ENCODE measurements at places on chromosomes 6 and 20. TPM values are rescaled to one million over a fixed set of nuclear protein-coding genes. Genes with fewer than 3 reads are reported as not detected.

- DNase-seq, result no peak
Measured at GRCh38 chr6:163375361-163375760, 39.2 kb upstream of the QKI start.

DNA sequence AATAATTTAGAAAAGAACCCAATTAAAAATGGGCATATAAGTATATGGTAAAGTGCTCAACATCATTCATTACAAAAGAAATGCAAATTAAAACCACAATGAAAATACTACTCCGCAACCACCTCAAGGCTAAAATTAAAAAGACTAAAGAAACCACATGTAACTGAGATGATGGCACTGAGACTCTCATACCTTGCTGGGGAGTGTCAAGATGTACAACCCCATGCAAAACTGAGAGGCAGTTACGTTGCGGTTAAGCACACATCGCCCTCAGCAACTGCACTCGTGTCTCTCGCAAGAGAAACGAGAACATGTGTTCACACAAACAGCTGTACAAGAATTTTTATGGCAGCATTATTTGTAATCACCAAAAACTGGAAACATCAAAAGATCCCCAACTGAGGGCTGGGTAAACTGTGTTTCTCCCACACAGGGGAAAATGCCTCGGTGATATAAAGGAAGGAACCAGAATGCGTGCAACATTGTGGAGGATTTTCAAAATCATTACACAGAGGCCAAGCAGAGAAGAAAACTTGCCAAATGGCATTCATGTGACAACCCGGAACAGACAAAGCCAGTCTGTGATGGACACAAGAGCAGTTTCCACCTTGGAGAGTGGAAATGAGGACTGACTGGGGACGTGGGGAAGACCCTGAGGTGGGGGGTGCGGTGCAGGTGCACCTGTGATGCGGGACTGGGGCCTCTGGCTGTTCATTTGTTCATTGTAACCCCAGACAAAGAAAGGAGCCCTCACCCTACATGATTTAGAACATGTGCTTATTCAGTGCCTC lies 144.9 kb downstream of the WDR27 start:
- no peak for DNase-seq

GRCh38 chr20:63737695-63737944 lies 1.2 kb downstream of the LIME1 start:
- DNase-seq, result no peak

- DNase-seq, result no peak
Measured at GRCh38 chr6:247351-247750, 44.9 kb upstream of the DUSP22 start.

DNA sequence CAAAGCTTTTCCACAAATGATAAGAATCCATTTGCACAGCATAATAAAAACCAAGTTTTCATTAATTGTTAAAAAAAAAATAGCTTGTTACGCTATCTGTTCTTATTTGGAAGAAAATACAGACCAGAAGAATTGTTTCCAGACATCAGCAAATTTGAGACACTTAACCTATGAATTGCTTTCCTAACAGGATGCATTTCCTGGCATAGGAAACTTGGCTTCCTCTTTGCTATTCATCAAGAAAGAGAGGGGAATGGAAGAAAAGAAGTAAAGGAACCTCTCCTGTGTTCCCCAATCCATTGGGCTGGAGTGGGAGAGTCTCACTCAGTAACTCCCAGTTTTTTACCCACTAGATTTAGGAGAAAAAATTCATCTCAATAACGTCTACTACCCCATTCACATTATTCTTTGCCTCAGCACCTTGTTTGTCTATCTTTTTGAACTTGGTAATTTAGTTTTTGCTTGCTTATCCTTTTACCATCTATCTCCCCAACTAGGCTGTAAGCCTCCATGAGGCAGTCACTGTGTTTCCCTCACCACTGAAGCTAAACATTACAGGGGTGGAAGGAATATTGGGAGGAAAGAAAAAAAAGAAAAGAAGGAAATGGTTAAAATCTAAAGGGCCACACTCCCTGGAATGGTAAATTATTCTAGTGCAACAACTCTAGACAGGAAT lies 150.3 kb downstream of the COL21A1 start:
- DNase-seq, result no peak

FHL5 gene
- total RNA-seq, result 0.69 TPM

TEAD3 gene
- 28.3 TPM for total RNA-seq

GRCh38 chr6:132007474-132008190 lies 56.5 kb upstream of the CCN2 start:
- no peak for DNase-seq

KIZ gene
- 9.4 TPM for total RNA-seq

RSPH4A gene
- 0.19 TPM for total RNA-seq

DNA sequence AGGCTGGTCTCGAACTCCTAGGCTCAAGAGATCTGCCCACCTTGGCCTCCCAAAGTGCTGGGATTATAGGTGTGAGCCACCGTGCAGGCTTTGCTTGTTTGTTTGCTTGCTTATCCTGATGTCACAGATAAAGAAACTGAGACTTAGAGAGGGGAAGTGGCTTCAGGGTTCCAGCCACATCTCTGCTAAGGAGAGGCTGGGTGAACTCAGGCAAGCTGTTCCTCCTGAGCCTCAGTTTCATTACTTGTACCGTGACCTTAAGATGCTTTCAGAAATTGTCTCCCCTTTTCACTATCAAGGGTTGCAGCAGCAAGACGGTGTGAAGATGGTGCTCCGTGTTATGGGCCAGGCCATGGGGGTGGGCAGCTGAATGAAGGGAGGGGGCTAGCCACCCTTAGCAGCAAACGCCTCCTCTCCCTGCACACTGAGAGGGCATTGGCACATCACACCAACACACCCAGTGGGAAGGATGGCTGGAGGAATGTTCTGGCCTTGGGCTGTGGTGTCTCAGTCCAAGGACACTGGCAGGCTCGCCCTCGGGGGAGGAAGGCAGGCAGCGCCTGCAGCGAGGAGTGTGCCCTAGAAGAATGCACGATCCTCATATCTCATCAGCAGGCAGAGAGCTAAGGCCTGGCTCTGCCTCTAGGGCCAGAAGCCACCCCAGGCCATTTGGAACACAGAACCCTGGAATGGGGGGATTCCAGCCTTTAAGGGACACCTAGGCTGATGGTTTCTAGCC lies 48.2 kb upstream of the TLDC2 start:
- DNase-seq, result no peak

TMEM14B gene
- total RNA-seq, result 48.9 TPM

TNF gene
- 1.7 TPM for total RNA-seq

DNA sequence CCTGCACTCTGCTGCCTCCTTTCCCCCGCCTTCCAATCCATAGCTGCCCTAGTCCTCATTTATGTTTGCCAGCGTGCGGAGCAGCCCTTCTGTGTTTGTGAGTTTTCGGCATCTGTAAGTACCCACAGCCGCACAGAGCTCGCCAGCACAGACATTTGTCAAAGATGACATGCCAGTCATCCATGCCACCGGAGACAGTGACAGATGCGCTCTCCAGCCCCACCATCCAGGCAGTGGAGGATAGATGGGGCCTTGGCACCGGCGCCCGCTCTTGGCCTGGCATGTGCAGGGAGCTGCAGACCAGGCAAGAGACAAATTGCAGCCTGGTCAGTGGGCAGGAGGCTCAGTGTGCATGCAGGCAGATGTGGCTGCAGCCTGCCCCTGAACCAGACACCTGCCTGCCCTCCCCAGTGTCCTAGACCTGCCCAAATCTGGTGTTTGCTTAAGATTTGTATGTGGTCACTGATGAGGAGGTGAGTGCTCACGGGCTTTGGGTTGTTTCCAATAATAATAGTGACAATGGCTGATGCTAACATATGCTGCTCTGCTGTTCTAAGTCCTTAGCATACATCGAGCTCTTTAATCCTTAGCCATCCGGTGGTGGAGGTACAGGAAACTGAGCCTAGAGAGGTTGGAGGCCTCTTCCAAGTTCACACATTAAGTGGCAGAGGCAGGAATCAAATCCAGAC lies 78.1 kb downstream of the UNC5CL start:
- DNase-seq, result no peak

ZCCHC3 gene
- 18.7 TPM for total RNA-seq

TSHZ2 gene
- 1.9 TPM for total RNA-seq

DNA sequence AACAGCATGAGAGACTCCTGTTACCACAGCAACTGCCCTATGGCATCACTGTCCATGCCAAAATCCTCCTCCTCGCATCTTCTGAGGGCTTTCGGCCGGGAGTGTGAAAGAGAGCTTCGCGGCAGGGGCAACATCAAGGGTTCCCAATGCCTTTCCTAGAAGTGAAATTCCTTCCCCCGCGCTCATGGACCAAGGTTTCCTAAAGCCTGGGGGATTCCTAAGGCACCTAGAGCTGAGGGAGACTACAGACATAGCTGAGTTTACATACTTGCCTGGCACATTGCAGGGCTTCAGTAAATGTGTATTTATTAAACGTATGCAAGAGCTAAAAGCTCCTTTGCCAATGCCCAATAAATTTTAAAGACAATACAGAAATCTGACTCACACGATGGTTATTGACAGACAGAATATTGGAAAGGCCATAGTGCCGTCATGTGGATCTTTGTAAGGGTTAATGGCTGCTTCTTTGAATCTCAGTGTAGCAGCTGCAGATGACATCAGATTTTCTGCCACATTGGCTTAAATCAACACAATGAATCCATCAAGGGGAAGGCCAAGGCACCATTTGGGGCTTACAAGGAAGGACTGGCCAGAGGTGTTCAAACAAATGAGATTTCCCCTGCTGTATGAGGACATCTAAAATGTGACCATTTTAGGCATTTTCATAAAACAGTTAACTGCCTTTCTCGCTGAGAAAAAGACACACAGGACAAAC lies 281.2 kb upstream of the JARID2 start:
- no peak for DNase-seq

- DNase-seq, result no peak
Measured at GRCh38 chr6:118333772-118334171, 214.3 kb upstream of the PLN start.

DNA sequence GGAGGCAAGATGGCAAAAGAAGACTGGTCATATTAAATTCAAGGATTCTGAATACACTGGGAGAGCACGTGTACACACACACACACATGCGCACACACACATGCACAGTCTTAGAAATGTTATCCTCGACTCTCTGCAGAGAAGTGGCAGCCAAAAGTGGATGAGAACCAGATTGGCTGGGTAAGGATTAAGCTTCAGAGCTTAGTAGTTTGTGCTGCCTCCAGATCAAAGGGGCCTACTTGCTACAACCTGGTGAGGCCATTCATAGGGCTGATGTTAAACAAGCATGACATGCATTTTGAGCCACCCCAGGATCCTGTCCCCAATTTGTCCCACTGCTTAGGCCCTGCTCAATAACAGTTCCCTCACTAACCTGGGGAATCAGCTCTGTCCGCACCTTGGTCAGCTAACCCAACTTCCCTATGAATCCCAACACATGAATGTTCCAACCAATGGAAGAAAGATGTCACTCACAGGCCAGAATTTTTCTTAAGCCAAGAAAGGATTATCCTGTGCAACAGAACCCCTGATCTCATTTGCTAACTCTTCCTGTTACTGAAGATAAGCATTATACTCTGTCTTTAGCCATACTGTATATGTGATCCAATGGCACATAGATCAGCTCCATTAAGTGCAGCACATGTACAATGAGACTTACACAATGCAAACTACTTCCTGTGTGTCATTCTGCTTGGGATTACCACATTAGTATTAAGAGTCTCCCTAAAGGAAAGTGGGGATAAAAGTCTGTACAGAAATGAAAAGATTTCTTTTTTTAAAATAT lies 31.0 kb downstream of the TOMM6 start:
- no peak for DNase-seq

Measured in mucosa of descending colon (tissue), 3 donors.